Activated naive CD8-positive, alpha-beta T cell treated with anti-CD3 and anti-CD28 coated beads for 36 hours (primary cell): ENCODE measurements at places on chromosomes 3 and 15.

DNA sequence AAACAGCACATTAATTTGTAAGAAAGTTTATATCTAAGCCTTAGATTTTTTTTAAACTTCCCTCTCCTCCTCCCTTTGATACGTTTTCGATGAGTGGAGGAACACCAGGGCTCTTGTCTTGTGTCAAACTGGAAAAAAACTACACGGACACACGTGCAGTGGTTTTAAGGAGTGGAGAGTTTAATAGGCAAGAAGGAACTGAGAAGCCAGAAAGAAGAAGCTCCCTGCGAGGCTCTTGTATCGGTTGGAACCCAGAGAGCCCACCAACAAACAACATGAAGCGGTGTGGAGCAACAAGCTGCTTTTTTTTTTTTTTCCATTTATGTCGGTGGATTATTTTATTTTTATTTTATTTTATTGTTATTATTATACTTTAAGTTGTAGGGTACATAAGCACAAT is 18.6 kb downstream of the NDUFB4 start:
- DNase-seq: no peak

- no peak for DNase-seq
Observed at GRCh38 chr15:100002787-100003536, 269.7 kb upstream of the LYSMD4 start.

DNA sequence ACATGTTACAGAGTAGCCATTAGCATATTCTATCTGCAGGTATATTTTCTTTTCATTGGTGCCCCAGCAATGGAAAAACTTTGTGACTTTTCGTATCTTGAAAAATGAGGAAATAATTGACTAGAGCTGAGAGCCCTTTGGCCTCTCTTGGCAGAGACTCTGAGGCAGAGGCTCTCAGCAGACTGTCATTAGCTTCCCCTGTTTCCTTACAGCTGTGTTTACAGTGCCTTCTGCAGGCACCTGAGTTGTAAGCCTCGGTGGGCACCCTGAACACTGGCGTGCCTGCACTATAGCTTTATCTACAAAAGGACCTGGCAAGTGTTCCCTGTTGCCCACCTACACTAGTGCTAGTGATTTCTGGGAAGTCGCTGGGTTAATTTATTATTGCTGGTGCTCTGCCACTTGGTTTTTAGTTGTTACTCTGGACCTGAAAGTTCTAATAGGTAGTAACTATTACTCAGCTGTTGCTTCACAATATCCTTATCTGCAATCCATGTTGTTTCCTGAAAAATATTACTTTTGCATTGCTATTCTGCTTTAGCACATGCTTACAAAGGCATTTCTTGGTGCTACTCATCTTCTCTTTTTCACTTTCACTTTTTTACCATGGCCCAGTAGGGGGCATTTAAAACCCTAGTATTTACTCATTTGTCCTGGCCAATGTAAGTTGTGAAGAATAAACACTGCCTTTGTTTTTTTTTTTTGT is 7.8 kb upstream of the GPR171 start:
- DNase-seq: no peak

DNA sequence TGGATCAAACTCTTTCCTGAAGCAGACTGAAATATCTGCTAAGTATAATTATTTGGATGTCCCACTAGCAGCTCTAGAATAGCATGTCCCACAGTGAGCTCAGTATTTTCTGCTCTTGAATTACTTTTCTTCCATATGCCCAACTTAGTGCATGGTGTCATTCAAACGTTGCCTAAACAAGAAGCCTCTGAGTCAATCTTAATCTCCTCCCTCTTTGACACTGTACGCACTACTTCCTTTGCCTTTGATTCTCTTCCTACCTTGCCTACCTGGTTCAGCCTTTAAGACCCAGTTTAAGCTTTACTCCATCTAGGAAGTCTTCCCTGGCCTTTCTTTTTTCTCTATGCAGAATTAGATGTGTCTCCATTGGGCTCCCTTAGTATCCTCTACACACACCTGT is 54.5 kb downstream of the SEC22A start:
- DNase-seq: no peak

DNA sequence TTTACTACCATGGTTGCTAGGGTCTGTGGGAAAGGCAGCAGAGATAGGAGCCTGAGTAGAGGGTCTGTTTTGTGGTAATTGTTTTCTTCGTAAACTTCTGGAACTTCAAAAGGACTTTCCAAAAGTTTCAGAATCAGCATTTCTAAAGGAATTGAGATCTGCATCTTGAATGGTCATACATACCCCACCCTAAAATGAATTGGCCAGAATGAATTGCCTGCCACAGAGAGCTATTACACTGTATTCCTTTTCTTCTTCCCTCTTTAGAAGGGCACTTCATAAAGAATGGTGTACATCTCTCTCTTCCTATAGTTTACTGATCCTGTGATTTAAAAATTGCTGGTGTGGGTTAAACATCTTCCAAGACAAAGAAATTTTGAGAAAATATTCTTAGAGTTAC is 525.7 kb downstream of the NLGN1 start:
- DNase-seq: no peak

DNA sequence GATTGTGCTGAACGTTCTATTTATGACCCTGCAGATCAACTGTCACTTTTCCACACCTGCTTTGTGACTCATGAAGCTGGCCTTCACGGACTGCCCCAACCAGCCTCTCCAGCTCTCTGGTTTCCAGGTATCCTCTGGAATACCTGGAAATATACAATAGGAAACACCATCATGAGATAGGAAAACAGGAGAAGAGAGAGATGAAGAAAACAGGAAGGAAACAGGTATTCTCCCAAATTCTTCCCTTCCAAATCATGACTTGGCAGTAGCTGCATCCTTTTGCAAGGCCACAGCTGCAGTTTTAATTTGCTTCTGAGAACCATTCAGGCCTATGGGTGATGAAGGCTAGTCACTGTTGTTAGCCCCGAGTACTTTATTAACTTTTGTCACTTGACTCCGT is 909.1 kb downstream of the EPHA3 start:
- DNase-seq: no peak

DNA sequence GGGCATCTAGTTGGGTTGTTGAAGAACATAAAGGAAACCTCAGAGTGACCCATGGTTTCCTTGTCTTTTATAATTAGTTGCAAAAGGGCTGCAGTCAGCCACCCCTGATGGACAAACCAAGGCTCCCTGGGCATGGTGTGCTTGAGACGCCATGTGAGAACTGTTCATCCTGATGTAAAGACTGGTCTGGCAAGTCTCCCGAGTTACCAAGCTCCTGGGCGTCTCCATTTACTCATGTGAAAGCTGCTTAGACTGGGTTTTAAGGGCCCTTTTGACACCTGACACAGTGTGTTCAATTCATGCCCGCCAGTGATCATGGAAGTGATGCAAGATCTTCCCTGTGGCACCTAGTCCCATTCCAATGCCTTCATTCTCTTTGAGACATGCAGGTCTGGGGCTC is 49.4 kb downstream of the GRK7 start:
- no peak for DNase-seq

DNA sequence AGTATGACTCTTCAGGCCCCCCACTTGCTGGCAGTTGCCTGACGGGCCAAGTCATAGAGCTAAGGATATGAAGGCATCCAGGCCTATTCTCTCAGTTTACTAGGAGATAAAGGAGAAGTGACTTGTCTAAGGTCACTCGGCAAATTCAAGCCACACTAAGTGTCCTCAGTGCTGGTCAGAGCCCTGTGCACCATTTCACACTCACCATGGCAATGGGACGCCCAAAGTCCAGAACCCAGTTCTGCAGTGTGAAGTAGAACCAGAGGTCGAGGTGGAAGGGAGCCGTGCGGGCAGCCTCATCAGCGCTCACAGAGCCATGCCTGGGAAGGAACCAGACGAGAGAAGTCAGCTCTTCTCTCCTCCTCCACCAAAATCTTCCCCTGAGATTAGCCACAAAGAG is 11.2 kb downstream of the CLN6 start:
- DNase-seq: no peak

GRCh38 chr3:172210355-172210754 is 171.0 kb downstream of the FNDC3B start:
- DNase-seq: no peak

DNA sequence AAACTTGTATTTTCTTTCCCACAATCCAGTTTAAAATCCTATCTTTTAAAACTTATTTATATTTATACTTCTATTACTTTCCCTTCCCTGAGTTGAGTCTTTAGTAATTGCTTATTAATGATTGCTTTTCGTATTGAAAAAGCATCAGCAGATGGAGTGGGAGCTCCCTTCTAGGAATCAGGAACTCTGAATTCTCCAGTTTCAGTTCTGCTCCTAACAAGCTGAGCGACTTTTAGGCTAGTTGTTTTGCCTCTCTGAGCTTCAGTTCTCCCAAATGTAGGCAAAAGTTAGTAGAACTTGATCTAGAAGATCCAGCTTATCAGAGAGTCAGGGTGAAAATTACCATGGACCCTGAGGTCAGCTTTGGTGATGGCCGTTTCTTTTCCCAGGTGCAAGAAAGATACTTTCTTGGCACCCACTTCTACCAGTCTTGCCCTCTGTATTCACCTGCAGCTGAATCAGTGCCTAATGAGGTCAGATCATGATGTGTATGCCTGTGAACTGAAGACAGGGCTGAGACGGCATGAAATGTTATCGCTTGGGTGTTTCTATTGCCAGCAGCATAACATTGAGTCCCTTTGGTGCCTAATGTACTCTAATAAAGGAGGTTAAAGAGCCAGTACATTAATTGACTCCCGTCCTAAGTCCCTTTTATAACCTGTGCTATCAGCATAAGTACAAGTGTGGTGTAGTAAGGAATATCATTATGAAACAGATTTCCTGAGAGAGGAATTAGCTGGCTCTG is 194.5 kb upstream of the TBC1D5 start:
- DNase-seq: no peak

DNA sequence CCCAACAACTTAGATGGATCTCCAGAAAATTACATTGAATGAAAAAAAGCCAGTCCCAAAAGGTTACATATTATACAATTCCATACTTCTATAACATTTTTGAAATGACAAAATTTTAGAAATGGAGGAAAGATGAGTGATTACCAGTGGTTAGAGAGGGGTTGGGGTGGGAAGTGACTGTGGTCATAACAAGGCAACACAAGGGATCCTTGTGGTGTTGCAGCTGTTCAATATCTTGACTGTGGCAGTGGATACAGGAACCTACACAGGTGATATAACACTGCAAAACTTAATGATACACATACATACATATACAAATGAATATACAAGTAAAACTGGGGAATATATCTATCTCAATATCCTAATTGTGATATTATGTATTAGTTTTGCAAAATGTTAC is 9.6 kb downstream of the GOLGB1 start:
- DNase-seq: no peak
